AML-193 (cell line): ENCODE measurements at places on chromosomes 16 and 17.

DNA sequence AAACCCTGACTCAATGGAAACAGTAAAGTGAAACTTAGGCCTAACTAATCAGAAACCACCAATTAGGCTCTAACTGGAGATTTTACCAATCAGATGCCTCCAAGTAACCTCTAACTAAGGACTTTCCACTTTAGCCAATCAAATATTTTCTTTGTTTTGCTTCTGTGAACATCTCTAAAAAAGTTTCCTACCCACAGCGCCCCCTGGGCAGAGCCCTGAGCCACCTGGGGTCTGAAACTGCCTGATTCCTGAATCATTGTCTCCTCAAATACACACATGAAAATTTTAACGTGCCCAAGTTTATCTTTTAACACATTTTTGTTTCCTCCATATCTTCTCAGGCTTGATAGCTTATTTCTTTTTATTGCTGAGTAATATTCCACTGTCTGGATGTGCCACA is 19.0 kb downstream of the ADAD2 start:
- no peak for DNase-seq

DNA sequence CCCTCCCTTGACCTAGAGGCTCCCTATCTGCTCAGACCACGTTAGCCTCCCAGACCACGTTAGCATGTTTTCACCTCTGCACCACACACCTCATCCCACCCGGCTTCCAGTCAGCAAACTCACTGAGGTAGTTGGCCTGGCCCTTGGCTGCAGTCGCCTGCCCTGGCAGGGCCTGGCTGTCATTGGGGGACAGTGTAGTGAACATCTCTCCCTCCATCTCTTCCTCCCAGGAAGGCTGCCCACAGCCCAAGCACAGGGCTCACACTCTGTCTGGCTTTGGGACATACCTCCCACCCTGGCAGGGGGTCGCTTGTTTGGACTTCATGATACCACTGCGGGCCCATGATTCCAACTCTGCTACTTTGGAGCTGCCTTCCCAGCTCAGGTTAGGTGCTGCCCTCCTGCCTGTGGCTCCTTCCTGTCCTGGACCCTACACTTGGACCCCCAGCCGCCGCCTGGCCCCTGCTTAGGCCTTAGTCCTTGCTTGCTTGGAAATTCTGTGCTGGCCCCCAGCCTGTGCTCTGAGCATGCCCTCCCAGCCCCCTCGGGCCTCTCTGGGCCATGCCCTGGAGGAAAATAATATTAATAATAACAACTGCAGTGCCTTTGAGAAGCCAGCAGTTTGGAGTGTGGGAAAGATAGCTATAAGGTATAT is 167.7 kb downstream of the COPRS start:
- DNase-seq, result no peak

DNA sequence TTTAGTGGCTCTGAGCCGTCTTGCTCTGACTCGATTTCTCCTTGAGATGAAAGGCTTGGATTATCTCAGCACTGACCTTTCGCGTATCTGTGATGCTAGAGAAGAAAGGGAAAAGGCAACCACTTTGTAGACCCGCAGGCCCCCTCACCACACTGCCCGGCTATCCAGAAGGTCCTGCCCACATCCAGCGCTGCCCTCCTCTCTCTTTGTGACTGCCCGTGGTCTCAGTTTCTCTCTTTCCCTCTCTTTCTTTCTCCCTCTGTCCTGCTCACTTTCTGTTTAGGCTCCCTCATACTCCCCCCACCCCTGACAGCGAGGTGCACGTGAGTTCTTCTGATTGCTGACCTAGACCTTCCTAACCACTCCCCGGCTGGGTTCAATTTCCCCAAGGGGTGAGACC is 12.8 kb upstream of the TBX21 start:
- no peak for DNase-seq

GRCh38 chr16:84933774-84934631 is 77.3 kb downstream of the ZDHHC7 start:
- no peak for DNase-seq

GRCh38 chr17:79843474-79843815 is 4.2 kb upstream of the CBX4 start:
- no peak for DNase-seq
